ENCODE measurements at places on chromosomes 12 and 14. TPM values are rescaled to one million over a fixed set of nuclear protein-coding genes. Genes with fewer than 3 reads are reported as not detected.

GRCh38 chr12:109162551-109162950 lies 46.2 kb downstream of the ACACB start:
- H3K27me3 ChIP-seq: no peaks in the 10 kb centered on the region
- DNase-seq: no peak
- H3K36me3 ChIP-seq: peaks cover under 1% of the 10 kb centered on the region
- H3K4me3 ChIP-seq: no peak overlapping the region
- no peaks in the 10 kb centered on the region for H3K4me1 ChIP-seq
- no peak overlapping the region for H3K27ac ChIP-seq

The COX14 gene
- total RNA-seq: 58.6 TPM

DNA sequence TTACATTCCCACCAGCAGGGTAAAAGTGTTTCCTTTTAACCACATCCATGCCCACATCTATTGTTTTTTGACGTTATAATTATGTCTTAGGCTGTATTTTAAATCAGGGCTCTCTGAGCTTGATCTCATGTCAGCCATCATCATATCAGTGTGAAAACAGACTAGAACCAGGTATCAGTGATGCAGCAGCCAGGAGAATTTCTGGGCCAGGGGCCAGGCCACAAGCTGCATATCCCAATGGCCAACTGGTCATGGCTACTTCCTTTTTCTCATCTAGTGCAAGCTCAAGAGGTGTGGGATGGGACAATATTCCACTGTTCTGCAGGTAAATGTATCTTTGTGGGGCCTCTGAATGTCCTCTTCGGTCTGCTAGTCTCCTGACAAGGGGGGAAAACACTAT lies 125.1 kb downstream of the CRADD start:
- no peak overlapping the region for H3K27ac ChIP-seq
- H3K4me3 ChIP-seq: no peak overlapping the region
- no peaks in the 10 kb centered on the region for H3K27me3 ChIP-seq
- no peak for DNase-seq

The NTS gene
- total RNA-seq: 1.1 TPM

DNA sequence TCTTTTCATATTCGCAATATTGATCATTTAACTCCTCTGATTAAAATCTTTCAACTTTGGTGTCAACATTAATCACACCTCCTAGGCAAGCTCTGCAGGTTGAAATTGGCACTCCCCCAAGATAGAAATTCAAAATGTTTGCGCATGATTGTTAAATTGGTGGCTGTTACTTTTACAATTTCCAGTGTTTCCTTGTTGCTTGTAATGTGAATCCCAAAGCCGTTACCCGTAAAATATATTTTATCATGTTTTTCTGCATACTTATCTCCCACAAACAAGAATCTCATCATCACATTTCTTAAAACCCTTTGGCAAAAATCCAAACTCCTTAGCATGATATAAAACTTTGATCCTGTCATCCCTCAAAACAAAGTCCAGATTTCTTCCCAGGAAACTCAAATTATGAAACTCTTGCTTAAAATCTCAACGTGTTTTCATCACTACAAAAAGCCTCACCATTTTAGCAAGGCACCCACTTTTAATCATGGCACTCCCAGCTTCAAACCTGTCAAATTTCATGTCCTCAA lies 14.7 kb downstream of the RTL1 start:
- peak overlapping the region; percentile 38 for H3K4me3 ChIP-seq
- peaks cover 70% of the 10 kb centered on the region for H3K4me1 ChIP-seq
- DNase-seq: no peak
- H3K27me3 ChIP-seq: no peaks in the 10 kb centered on the region
- peak overlapping the region; percentile 90 for H3K27ac ChIP-seq

The C12orf54 gene
- 0.31 TPM for total RNA-seq

The TAS2R30 gene
- 4.3 TPM for total RNA-seq

DNA sequence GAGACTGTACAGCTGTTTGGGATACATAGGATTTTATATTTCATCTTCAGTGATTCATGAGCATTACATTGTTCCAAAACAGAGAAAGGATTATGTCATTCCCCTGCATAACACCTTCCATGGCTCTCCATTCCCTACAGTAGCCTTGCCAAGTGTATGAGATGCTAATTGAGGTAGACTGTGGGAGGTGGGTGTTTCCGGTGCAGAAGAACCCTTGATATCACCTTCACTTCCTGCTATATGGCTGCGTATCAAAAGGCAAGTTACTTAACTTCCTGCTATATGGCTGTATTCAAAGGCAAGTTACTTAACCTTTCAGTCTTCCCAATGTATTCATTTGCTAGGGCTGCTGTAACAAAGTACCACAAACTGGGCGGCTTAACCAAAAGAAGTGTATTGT lies 11.2 kb downstream of the FAR2 start:
- no peaks in the 10 kb centered on the region for H3K27me3 ChIP-seq
- peaks cover 5% of the 10 kb centered on the region for H3K4me1 ChIP-seq
- H3K4me3 ChIP-seq: no peak overlapping the region

GRCh38 chr12:24797901-24798300 lies 151.0 kb downstream of the BCAT1 start:
- no peak overlapping the region for H3K27ac ChIP-seq
- no peaks in the 10 kb centered on the region for H3K27me3 ChIP-seq
- H3K4me3 ChIP-seq: no peak overlapping the region
- no peak for DNase-seq

GRCh38 chr12:61525331-61525730 lies 734.9 kb upstream of the USP15 start:
- no peaks in the 10 kb centered on the region for H3K4me1 ChIP-seq
- no peak overlapping the region for H3K27ac ChIP-seq
- H3K27me3 ChIP-seq: no peaks in the 10 kb centered on the region
- no peak overlapping the region for H3K4me3 ChIP-seq
- H3K36me3 ChIP-seq: no peaks in the 10 kb centered on the region
- no peak for DNase-seq

Data from muscle of leg (tissue), 16 donors.